ENCODE measurements at places on chromosomes 2 and 18.
A peak's percentile ranks its signal among the peaks of the same experiment; 100 is the strongest.

DNA sequence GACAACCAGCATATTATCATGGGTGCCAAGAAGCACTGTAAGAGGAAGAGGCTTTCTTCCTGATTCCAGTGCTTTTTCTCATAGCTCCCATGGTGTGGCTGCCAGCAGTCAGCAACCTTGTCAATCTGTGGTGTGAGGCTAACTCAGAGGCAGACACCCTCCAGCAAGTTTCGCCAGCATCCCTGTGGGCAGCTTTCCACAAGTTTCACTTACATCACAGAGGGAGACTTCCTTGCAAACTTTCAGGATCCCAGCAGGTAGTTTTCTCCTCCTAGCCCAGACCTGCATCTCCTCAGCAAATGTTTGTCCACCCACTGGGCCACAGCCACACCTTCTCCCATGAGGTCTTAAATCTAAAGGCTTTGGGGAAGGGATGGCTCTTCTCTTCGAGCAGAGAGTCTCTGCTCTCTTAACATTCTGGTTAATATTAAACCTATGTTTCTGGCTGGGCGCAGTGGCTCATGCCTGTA is 9.1 kb downstream of the DNAH7 start:
- DNase-seq: no peak

GRCh38 chr2:236505648-236506047 is 64.0 kb upstream of the ACKR3 start:
- DNase-seq: no peak

DNA sequence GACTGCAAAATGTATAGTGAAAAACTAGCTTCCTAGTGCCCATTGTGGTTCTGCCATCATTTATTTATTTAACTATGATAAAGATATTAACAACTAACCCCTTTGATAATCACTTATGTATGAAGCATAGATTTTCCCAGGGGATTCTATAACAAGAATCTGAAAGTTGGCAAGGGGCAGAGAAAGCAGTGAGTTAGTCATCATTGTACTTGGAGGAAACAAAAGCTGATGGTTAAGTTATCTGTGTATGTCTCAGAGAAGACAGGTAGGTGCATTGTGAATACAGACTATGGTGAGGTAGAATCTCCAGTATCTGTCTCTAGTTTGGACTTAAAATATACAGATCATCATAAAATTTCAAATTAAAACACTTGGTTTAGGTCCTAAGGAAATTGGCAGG is 2159.1 kb upstream of the CELF4 start:
- no peak for DNase-seq

DNA sequence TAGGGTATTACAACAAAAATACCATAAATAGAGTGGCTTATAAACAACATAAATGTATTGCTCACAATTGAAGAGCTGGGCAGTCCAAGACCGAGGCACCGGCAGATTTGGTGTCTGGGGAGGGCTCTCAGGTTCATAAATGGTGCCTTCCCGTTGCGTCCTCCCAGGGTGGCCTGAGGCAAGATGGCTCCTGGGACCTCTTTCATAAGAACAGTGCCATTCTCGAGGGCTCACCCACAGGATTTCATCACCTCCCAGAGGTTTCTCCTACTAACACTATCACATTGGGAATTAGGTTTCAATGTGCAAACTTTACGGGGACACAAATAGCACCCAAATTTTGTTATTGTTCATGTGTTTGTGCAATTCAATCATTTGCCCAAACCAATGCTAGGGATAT is 793.5 kb upstream of the HS6ST1 start:
- no peak for DNase-seq

- no peak for DNase-seq
These were observed 38.9 kb upstream of the MSH6 start for GRCh38 chr2:47744074-47744473.

DNA sequence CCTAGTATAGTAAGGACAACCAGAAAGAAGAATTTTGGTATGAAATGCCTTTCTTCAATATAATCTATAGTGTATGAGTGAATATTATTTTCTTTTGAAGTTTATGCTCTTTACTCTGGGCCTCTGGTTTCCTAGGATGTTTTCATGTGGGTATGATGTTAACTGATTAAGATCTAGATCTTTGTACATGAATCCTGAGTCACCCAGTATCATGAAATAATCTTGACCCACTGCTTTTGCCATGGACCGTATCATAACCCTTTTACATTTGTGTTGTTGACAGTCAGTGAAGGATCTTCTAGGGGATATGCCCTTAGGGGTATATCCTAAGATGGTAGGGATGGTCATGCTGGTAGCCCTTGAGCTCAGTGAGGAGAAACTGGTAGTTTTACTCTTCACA is 100.3 kb downstream of the RAB3GAP1 start:
- no peak for DNase-seq

- no peak for DNase-seq
These were observed 15.1 kb downstream of the PLCD4 start for GRCh38 chr2:218622606-218623365.

DNA sequence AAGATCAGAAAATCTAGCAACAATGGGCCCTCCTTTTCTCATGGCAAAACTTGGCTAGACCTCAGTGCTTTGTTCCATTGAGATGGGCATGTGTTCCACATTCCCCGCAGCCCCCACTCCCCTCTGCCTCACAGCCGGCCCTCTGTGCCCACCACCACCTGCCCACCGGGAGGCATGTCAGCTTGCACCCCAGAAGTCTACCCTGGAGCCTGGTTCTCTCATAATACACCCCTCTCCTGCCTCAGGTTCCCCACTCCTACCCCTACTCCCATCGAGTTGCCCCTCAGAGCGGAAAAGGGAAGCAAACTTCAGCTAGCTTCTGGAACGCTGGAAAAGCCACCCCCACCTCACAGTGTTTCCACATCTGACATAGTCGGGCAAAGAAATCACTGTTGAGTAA is 219.0 kb downstream of the ANAPC1 start:
- DNase-seq: no peak

GRCh38 chr2:176508984-176509740 is 239.9 kb downstream of the MTX2 start:
- no peak for DNase-seq

GRCh38 chr18:5969989-5970403 is 74.7 kb upstream of the TMEM200C start:
- DNase-seq: no peak

GRCh38 chr2:239157771-239158170 is 243.0 kb downstream of the HDAC4 start:
- no peak for DNase-seq

GRCh38 chr2:14944562-14945346 is 312.2 kb downstream of the LRATD1 start:
- DNase-seq: no peak

DNA sequence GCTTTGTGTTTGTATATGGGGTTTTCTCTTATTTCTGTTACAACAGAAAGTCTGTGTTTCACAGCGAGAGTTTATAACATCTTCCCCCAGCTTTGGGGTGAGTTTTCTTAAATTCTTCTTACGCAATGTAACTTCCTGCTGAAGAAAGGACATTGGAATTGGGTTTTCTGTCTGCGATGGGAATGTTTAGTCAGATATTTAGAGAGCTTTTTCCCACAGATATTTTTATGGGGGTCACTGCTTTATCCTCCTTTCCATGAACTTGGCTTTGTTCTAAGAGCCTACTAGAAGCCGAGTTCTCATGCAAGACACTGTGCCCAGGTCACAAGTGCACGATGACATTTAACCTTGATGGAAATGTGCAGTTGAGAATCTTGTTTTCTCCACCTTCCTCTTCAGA is 22.1 kb downstream of the B3GNT2 start:
- no peak for DNase-seq

DNA sequence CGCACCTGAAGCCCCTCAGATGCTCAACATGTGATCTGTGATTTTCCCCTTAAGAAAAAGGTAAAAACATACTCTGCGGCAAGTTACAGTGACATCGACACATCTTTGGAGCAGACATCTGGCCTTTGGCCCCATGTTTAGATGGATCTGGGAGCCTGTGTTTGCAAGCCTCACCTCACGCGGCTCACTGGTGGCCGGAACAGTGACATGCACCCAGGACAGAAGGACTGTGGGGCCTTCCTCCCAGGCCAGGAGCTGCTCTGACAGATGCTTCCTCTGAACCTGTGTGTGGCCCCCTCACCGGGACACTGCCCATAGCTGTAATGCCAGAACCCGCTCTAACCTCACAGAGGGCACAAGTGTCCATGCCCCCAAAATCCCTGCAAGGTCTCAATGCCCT is 13.1 kb downstream of the PASK start:
- no peak for DNase-seq

GRCh38 chr2:236965021-236965840 is 120.5 kb upstream of the COPS8 start:
- DNase-seq: no peak

DNA sequence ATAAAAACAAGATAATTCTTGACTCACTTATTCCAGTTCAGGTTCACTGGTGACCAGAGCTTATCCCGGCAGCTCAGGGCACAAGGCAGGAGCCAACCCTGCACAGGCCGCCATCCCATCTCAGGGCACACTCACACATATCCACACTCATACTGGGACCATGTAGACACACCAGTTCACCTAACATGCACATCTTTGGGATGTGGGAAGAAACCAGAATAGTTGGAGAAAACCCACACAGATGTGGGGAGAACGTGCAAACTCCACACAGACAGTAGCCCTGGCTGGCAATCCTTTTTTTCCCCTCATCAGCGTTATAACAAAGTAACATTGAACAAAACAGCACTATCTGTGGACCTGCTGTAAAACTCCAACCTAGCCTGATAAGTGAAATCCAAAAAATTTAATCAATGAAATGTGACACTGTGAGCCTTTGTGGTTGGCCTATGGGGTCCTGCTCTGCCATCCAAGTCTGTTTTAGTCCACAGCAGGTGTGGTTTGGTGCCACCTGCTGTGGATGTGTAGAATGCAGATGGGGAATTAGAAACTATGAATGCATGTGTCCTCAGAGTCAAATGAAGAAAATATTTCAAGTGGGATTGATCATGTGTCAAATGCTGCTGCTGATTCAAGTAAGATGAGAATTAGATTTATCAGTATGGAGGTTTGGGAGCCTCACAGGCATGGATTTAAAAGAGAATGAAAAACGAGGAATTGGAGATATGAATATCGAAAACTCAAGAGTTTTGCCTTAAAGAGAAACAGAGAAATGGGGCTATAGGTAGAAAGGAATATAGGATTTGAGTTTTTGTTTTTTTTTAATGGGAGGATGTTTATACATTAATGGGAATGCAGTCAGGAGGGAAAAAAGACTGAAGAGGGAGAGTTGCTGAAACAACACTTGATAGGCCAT is 47.0 kb downstream of the UGP2 start:
- DNase-seq: peak; percentile 47

DNA sequence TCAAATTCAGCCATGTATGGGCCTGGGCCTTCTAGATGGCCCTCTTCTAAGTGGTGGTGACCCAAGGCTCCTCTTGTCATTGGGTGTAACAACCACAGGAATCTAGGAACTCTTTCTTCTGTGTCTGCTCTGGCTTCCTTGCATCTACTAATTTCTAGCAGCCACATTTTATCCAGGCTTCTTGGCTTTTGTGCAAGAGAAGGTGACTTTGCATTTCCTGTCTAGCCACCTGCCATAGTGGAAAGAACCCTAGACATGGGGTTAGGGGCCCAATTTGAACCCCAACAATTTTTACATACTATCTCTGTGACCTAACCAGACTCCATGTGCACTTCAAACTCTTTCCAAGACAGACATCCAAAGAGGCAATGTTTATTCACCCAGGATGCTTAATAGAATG is 25.1 kb downstream of the SMYD1 start:
- DNase-seq: no peak

- DNase-seq: no peak
These were observed 11.1 kb downstream of the HES6 start for GRCh38 chr2:238228700-238229099.

- DNase-seq: no peak
These were observed 82.2 kb downstream of the EPAS1 start for GRCh38 chr2:46379213-46380037.

DNA sequence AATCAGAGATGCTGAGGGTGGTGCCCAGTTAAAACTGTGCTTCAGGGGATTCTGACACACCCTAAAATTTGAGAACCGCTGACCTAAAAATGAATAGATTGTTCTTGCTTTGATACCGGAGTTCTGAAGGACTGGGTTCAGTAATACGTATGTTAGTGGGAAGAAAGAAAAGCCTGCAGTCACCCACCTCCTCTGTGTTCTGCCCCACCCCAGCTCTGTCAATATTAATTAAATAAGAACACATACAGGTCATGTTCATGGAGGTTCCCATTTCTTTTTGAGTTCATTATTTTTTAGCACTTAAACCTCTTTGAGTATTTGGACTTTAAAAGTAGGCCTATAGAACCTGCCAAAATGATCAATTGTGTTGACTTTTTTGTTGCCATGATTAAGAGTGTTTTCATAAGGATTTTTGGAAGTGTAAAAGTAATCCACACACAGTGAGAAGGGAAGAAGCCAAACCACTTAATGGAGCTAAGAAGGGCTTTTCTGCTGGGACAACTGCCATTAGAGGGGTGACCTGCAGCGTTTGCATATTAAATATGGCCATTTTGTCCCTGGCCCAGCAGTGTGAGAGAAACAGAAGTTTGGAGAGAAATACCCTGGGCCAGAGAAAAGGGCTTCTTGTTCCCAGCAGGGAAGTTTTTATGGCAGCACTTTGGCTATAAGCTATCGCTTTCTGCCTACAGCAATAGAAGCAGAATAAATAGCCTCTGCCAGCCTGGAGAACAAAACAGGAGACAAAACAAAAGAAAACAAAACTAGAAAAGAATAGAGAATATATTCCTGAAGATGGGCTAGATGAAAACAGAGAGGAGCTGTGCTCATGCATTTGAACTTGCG is 80.7 kb upstream of the RNF152 start:
- no peak for DNase-seq

GRCh38 chr18:44229693-44230108 is 451.0 kb upstream of the SETBP1 start:
- no peak for DNase-seq

GRCh38 chr2:210727549-210727948 is 171.2 kb downstream of the CPS1 start:
- no peak for DNase-seq

DNA sequence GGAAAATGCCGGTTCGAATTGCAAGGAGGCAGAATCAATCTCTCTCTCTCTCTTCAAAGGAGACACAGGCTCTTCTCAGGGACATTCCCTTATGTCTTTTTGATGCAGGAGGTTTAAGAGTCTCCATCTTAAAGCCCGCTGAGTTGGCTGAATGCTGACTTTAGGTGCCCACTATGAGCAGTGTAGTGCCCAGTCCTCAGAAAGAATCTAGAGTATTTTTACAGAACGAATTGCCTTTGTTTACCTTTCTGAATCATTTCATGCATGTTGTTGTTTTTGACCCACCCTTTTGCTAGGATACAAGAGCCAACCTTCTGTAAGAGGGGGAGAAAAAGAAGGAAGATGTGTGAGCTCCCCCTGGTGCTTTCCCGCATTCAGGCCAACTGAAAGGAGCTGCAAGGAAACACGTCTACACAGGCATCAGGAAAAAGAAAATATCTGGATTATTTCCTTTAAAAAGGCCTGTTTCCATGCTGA is 193.5 kb upstream of the TCF4 start:
- DNase-seq: no peak

All from stimulated activated CD4-positive, alpha-beta T cell treated with anti-CD3 and anti-CD28 coated beads, Interleukin-2, amount 100 ng/mL, for 24 hours (primary cell).